NCI-H1105 (cell line): ENCODE measurements at places on chromosomes 4 and X.

DNA sequence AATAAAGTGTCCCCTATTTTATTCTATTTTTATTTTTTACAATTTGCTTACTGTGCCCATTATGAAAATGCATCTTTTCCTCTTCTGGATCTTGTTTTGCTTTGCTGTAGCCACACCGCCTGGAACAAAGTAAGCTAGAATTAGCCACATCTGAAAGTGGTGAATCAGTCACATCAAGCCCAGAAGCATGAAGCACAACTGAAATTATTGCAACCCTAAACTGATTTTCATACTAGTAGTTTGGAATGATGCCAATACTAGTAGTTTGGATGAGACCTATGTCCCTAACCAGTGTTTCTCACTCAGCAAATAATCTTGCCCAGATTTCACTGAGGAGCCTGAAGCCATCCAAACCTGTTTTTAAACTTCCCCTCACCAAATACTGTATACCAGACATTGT, 303.0 kb downstream of the EPHA5 start:
- DNase-seq, result no peak

DNA sequence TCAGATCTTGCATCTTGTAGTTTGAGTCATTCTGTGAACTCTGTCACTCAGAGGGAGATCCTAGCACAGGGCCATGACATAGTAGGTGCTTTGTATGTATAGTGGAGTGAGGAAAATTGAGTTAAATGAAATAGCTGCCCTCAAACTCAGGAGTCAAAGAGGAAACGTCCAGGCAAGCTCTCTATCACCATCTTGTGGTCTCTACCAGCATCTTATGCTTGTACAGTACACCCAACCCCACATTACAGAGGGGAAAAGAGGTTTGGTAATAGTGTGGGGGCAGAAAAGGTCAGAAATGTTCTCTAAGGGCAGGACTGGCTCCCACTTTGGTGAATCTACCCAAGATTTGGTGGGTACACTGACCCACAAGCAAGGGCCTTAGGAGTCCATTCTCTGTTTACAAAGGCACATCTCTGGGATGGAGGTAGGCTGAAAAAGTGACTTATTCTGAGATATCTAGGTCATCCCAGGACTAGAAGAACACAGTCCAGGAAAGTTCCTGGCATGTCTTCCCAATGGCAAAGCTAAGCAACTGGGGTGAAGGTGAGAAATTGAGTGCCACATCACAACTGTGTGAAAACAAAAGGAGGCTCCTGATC, 131.8 kb downstream of the OR13H1 start:
- no peak for DNase-seq

GRCh38 chrX:9019151-9019550, 14.8 kb downstream of the FAM9B start:
- no peak for DNase-seq

DNA sequence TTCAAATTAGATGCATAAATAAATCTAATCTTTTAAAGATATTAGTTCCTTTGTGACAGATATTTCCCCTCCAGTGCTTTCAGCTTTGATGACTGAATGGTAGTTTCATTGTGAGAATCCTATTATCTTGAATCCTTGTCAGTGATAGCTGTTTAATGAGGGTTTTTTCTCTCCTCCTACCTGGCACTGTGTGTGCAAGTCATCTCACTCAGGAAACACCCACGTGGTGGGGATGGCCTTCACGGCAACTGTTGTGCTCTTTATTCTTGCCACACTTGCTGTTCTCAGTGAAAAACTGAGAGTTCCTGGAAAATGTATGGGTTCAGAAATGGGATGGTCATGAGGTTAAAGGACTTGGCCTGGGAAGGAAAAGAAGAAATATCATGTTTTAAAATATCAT, 129.9 kb downstream of the SPRY1 start:
- no peak for DNase-seq

DNA sequence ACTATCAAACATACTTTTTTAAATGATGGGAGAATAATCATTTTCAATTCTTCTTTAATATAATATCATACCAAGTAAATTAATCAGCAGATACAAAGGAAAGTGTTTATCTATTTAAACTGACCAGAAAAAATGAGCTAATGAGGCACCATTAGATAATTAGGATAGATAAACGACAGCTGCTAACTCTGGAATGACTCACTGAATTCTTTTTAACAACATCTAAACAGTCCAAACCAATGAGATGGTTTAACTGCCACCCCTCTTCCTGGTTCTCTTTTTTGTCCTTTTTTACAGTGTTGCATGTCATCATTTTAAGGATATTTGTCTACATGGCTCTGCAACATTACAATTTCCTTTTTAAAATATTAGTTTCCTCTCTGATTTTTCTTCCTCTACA, 41.6 kb downstream of the UNC5C start:
- DNase-seq, result no peak

DNA sequence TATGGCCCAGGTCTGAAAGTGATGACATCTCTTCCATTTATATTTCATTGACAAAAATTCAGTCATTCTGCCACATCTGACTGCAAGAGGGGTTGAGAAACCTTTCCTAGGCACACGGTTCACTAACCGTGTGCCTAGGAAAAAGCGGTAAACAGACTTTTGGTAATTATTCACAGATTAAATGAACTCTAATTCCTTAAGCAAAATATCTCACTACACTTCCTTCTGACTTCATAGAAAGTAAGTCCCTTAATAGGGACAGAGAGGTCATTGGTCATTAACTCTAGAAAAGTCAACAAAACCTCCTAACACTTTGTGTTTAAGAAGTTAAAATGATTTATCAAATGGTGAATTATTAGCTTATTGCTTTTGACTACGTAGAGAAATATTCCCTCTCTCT, 205.1 kb downstream of the PDHA2 start:
- no peak for DNase-seq

DNA sequence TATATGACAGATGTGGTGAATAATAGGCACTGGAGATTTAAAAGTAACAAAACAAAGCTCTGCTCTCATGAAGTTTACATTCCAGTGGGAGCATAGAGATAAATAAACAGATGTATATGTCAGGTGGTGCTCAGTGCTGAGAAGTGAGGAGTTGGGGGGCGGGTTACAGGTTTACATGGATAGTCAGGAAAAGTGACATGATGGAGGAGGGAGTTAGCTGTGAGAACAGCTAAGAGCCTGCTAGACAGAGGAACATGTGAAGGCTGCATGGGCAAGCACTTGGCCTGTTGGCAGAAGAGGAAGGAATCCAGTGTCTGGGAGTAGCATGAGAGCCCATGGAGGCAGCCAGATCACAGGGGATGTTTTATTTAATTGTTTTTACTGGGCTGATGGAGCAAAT, 10.2 kb upstream of the TMEM156 start:
- no peak for DNase-seq

DNA sequence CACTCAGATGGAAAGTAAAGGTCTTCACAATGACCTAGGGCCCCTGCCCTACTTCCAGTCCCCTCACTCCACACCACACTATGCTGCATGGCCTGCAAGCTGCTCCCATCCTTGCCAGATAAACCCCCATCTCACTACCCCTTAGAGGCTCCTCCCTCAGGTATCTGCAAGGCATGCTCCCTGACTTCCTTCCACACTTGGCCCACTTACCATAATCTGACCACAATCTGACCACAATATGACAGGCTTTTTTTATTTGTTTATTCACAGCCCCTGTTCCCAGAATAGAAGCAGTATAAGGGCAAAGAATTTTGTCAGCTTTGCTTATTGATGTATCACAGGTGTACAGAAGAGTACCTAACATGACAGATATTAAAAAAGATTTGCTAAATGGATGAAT, 124.7 kb downstream of the CAMK2D start:
- DNase-seq, result no peak

- no peak for DNase-seq
Observed at GRCh38 chrX:120773801-120774200, 101.9 kb downstream of the CT47B1 start.

DNA sequence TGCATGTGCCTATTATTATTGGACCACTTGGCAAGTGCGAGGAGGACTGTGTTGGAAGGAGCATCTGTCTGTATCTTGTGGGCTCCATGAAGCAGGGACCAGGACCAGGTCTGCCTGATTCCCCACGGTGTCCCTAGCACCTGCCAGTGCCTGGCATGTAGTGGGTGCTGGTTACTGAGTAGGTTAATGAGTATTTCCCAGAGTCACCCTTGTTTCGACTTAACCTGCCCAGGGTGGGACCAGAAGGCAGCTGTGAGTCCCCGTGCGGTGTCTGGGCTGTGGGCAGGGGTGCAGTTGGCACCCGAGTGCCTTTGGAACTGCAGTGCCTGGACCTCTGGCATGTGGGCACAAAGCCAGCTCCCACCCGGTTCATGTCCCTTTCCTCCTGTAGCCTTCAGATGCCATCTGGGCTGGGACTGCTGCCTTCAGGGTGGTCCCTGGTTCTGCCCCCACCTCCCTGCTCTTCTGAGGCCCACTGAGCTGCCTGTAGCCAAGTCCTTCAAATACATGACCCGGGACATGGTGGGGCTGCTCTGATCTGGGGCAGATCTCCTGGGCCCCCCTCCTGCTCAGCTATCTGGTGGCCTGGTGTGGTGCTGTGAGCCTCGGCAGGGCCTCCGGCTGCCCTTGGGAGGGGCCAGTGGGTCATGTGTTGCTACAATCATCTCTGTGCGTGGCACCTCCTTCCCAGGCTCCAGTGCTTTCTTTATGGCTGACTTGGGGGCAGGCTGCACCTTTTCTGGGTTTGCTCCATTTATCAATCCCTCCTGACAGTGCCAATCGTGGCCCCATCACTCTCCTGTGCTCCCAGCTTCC, 53.0 kb upstream of the SORCS2 start:
- DNase-seq, result no peak

DNA sequence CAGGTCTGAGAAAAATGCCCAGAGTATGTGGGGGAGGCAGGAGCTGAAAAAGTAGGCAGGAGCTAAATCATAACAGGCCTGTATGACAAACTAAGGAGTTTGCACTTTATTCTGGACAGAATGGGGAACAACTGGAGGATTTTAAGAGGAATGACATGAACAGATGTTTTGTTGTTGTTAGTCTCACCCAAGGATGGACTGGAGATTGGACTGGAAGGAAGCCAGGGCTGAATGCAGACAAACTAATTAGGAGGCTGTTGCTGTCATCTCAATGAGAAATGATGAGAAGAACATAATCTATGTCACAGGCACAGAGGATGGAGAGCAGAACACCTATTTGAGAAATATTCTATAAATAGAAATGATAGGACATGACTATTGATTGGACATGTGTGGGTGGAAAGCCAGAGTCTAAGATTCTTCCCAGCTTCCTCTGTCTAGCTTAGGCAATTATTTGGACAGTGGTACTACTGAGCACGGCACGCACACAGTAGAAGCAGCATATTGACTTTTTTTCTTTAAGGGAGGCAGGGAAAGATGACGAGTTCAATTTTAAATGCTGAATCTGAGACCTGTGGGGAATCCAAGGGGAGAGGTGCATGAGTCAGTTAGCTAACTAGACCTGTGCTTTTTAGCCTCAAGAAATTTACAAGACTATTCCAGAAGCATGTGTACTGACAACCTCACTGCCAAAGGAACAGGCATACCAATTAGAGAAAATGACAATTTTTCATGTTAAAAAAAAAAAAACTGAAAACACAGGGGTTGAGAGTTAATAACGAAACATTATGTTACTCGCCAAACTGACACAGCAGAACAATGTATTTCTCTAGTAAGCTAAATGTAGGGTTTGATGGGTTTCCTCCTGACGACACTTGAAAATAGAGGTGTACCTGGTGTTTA, 963 bp upstream of the USO1 start:
- no peak for DNase-seq

DNA sequence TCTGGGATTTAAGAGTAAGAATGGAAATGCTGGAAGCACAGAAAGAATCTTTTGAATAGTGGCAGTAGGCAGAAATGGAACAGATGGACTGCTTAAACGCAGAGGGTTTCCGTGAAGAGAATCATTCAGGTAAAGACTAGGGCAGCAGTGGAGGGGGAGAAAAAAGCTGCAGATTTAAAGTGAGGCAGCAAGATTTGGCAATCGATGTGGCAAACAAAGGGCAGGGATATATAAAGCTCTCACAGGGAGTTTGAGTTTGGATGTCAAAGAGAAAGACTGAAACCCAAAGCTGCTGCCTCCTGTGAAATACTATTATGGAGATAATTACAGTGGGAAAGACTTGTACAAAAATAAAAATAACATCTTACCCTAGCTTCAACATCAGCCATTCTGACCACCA, 384.0 kb downstream of the CENPC start:
- no peak for DNase-seq

- no peak for DNase-seq
Observed at GRCh38 chrX:139201924-139202323, 328.6 kb upstream of the F9 start.

DNA sequence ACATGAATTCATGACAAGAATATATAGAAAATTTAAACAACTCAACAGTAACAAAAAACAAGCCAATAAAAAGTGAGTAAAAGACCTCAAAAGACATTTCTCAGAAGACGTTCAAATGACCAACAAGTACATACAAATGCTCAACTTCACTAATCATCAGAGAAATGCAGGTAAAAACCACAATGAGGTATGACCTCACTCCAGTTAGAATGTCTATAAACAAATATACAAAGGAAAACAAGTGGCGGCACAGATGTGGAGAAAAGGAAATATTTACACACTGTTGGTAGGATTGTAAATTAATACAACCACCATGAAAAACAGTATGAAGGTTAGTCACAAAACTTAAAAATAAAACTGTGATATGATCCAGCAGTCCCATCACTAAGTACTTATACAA, 1033.1 kb downstream of the RAPGEF2 start:
- DNase-seq, result no peak

- no peak for DNase-seq
Observed at GRCh38 chr4:182768838-182769237, 148.3 kb downstream of the DCTD start.

DNA sequence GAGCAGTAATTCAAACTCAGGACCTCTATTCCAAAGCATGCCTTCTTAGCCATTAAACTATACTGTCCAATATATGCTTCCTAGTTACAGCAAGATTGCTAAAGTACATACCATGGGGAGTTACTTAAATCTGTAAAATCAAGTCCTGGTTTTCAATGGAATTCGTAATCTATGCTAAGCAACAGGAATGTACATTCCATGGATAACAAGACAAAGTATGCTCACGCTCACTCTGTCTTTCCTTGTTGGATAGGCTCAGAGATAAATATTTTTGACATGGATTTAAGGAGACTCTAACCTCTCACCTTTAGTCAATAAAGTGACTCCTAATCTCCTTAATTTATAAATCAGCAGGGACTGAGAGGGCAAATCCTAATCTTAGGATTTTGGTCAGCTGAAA, 47.3 kb upstream of the STK26 start:
- no peak for DNase-seq

- DNase-seq, result no peak
Observed at GRCh38 chr4:176883681-176884418, 91.1 kb upstream of the VEGFC start.

DNA sequence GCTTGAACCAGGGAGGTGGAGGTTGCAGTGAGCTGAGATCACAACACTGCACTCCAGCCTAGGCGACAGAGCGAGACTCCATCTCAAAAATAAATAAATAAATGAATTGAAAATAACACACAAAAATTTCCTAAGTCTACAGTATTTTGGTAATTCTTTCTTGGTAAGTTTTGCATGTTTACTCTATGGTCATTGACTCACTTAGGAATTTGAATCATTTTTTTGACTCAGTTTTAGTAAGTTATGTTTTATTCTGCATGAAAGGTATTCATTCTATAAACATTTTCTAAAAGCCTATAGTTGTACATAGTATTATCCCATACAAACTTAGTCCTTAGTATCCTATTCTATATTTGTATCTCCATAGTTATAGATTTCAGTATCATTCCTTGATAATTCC, 772.9 kb upstream of the SLIT2 start:
- no peak for DNase-seq
